ENCODE measurements at places on chromosomes 5 and 9.

DNA sequence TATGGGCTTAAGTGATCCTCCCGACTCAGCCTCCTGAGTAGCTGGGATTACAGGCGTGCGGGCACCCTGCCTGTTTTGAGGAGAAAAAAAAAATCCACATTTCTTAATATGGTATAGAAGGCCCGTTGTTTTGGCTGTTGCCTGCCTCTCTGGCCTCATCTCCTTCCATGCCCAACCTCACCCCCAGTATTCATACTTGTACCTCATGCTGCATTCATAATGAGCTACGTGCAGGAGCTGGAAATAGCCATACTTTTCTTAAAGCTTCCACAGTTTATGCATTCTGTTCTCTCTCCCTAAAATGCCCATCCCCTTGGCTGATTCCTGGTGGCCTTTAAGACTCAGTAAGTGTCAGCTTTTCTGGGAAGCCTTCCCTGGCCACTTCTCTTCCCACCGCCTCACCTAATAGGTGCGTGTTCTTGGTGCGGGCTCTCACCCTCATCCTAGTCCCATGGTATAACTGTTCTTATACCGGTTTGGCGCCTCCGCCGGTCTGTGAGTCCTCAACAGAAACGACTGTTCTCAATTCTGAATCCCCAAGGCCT, 2.1 kb upstream of the TPM2 start:
- no peak for DNase-seq

GRCh38 chr5:23089286-23089685, 236.1 kb upstream of the CDH12 start:
- DNase-seq, result no peak

- no peak for DNase-seq
Measured at GRCh38 chr9:112327718-112328450, 5.5 kb downstream of the PTBP3 start.

DNA sequence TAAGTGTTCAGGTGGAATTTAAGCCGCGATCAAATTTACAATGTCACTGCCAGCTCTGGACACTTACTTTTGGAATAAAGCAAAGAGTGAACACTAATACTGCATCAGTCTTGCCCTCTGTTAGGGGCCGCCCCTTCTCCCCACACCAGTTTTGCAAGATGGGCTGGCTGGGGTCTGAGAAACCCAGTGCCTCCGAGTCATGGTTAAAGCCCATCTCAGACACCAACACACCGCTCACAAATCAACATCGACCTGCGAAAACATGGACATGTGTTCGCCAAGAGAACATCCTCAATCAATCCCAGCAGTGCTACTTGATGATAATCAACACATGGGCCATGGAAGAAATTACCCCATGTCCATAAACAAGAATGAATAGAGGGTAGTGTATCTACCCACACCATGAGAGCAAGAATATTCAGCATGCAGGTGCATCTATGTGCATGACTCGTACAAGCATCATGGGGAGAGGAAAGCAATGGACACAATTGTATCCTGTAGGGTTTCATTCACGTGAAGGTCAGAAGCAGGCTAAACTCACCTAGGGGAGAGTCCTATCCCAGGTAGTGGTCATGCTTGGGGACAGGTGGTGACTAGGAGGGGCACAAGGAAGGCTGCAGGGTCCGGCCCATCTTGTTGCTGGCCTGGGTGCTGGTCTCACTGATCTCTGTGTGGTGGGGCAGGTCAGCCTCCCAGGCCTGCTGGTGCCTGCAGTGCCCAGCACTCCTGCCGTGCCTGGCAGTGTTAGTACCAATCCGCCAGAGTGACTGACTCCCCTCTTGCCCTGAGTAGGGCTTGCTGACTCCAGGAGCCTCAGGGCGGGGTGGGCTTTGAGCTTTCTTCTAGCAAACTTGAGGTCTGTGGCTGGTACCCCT, 5.0 kb downstream of the S1PR3 start:
- DNase-seq, result no peak

- no peak for DNase-seq
Measured at GRCh38 chr5:146024034-146024433, 81.3 kb downstream of the PLAC8L1 start.

- DNase-seq, result no peak
Measured at GRCh38 chr9:107853461-107853860, 363.9 kb upstream of the KLF4 start.

DNA sequence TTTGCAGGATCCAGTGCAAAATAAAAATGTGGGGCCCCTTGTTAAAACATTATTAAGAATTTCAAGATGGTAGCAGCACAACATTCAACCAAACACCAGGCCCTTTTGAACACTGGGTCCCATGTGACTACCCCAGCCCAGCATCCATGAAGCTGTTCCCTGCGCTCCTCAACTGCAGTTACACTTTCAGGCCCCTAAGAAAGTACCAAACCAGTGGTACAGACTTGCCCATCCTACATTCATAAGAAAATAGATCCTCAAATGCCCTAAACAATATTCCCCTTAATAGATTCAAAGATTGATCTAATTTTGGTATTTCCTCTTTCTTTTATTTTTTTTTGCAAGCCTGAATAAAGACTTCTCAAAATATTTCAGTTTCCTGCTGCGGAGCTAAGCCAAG, 201.7 kb downstream of the EFNA5 start:
- DNase-seq, result no peak

DNA sequence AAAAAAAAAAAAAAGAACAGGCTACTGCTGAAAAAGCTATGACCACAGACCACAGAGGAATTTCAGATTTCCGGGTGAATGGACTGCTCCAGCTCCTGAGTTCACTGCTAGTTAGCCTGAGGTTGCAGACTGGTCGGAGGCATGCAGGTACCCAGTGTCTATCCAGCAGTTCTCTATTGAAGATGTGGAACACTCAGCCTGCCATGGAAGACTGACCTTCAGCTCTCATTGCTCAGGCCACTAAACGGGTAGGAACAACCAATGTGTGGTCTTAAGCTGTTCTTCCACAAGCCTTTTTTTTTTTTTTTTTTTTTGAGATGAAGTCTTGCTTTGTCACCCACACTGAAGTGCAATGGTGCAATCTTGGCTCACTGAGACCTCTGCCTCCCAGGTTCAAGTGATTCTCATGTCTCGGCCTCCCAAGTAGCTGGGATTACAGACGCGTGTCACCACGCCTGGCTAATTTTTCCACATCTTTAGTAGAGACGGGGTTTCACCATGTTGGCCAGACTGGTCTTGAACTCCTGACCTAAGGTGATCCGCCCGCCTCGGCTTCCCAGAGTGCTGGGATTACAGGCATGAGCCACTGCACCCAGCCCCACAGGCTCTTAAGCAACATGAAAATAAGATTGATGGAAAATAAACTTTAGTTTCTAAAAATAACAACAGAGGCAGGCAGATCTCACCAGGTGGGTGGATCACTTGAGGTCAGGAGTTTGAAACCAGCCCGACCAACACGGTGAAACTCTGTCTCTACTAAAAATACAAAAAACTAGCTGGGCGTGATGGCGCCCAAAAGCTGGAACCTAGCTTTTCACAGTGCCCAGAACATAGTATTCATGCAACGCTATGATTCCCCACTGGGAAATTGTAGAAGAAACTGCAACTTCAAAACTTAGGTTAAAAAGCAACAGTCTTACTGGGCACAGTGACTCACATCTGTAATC, 20.0 kb upstream of the NPM1 start:
- no peak for DNase-seq

DNA sequence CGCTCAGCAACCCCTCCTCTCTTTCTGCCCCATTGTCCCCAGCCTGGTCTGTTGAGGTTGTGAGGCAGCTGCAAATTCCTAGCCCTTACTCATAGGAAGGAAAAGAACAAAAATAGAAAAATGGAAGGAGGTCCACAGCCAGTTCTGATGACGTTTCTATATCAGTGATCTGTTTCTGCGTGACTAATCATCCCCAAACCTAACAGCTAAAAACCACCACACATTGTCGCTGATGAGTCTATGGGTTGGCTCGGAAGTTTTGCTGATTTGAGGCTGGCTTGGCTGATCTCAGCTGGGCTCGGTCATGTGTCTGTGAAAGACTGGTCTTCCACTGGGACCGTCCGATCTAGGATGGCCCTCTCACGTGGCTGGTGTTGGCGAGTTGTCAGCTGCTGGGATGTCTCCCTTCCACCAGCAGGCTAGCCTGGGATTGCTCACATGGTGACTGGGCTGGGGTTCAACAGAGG, 200.6 kb upstream of the ZNF618 start:
- no peak for DNase-seq

- DNase-seq, result no peak
Measured at GRCh38 chr5:85375525-85375924, 990.8 kb upstream of the EDIL3 start.

DNA sequence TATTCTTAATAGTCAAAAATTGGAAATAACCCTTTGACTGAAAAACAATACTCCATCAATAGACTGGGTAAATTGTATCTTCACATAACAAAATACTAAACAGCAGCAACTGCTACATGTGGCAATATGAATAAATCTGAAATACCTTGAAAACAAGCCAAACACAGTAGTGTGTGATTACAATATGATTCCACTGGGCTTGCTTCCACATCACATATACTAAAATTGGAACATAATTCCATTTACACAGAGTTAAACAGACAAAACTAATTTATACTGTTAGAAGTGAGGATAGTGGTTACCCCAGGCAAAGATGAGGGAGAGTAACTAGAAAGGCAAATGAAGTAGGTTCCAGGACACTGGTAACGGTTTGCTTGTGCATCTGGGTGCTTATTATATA, 20.4 kb downstream of the FNIP1 start:
- DNase-seq, result no peak

- no peak for DNase-seq
Measured at GRCh38 chr5:43530648-43531047, 15.7 kb upstream of the C5orf34 start.

GRCh38 chr5:169631360-169631759, 5.7 kb upstream of the DOCK2 start:
- DNase-seq, result no peak

Data from activated T-cell treated with anti-CD3 and anti-CD28 coated beads for 24 hours (primary cell).